ENCODE measurements at places on chromosomes 3 and 15.

DNA sequence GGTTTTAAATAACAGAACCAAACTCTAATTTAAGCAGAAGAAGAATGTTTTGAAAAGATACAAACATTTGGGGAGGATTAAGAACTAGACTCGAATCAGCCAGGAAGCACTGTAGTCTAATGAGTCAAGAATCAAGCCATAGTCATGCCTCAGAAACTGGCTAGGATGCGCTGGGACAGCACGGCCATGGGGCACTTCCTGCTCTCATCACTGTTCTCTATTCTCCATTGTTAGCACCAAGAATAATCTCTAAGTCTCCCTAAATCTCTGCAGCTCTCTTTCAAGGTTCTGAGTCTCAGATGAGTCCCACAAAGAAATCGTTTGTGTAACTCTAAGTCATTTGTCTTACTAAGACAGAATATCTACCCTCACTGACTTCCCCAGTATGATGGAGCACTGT is 399.0 kb upstream of the KCNMB2 start:
- no peak for DNase-seq

- DNase-seq: no peak
These were observed 107.7 kb downstream of the ETFA start for GRCh38 chr15:76203346-76204108.

DNA sequence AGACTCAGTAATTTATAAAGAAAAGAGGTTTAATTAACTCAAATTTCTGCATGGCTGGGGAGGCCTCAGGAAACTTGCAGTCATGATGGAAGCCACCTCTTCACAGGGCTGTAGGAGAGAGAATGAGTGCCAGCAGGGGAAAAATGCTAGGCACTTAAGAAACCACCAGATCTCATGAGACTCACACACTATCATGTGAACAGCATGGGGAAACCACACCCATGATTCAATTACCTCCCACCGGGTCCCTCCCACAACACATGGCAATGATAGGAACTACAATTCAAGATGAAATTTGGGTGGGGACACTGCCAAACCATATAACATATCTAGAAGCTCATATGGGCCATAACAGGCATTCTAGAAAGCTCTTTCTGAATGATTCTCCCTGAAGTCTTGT is 190.3 kb downstream of the WNT5A start:
- no peak for DNase-seq

- DNase-seq: no peak
These were observed 106.7 kb downstream of the RYK start for GRCh38 chr3:134143828-134144401.

DNA sequence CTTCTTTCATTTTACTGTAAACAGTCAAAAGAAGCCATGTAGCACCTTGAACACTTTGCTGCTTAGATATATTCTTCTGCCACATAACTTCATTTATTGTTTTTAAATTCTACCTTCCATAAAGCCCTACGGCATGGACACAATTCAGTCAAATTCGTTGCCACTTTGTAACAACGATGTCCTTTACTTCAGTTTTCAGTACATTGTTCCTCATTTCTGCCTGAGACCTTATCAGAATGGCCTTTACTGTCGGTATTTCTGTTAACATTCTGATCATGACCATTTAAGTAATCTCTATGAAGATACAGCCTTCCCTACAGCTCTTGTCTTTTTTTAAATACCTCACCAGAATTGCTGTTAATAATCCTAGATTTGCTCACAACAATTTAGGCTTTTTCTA is 466.9 kb downstream of the NAALADL2 start:
- no peak for DNase-seq

- DNase-seq: no peak
These were observed 19.0 kb upstream of the DMXL2 start for GRCh38 chr15:51641490-51642130.

DNA sequence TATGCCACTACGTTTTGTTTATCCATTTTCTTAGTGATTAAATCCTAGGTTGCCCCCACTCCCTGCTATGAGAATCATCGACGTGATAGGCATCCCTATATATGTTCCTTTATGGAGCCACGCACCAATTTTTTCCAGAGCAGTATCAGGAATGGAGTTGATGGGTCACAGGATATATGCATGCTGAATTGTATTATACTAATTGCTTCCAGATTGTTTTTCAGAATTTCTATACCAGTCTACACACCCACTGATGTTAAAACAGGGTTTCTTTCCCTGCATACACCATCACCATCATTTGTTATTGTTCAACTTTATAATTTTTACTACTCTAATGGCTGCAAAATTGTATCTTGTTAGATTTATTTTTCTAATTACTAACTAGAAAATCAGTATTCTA is 100.1 kb upstream of the MRPS22 start:
- DNase-seq: no peak

DNA sequence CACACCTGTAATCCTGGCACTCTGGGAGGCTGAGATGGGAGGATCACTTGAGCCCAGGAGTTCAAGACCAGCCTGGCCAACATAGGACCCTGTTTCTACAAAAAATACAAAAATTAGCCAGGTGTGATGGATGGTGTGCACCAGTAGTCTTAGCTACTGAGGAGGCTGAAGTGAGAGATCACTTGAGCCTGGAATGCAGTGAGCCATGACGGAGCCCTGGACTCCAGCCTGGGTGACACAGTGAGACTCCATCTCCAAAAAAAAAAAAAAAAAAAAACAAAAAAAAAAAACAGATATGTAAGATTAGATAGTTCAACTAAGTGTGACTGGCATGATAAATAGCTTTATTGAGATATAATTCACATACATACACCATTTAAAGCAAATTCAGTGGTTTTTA is 9.7 kb downstream of the RBSN start:
- no peak for DNase-seq

DNA sequence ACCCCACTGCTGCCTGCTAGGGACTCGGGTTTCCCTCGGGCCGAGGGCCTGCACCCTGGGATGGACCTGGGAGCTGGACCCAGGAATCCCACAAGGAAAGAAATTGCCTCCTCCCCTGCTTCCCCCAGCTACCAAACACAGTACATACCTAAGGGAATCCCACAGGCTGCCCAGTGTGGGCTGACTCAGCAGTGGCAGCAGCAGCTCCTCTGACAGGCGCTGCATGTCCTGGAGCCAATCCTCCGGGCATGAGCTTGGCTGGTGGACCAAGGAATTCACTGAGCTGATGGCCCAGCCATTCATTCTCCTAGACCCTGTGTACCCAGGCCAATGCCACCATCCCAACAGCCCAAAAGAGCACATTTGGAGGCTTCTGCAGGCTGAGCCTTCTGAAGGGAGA is 9.5 kb upstream of the LTK start:
- DNase-seq: no peak

GRCh38 chr15:38201714-38202113 is 50.9 kb upstream of the SPRED1 start:
- DNase-seq: no peak

Measured in NCI-H1436 (cell line).